ENCODE measurements at places on chromosomes 6 and 20.

- DNase-seq = peak; percentile 79
Observed at GRCh38 chr6:3732345-3733141, 19.0 kb downstream of the PXDC1 start.

DNA sequence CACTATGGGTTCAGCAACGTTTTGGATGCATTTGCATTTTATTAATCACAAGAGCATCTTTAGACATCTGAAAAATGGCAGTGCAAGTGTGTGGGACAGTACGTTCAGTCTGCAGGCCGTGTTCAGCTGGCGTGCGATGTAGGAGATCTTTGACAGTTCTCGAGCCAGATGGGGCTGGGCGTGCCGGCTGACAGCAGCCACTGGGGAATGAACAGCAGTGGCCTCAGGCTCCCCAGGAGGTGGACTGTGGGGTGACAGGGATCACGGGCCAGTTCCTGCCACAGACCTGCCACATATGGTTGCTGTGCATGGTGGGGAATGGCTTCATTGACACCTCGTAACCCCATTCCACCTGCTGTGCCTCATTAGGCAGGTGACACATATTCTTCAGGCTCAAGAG, 16.4 kb upstream of the MLN start:
- DNase-seq = no peak

GRCh38 chr20:38201356-38201755, 36.3 kb upstream of the TGM2 start:
- no peak for DNase-seq

DNA sequence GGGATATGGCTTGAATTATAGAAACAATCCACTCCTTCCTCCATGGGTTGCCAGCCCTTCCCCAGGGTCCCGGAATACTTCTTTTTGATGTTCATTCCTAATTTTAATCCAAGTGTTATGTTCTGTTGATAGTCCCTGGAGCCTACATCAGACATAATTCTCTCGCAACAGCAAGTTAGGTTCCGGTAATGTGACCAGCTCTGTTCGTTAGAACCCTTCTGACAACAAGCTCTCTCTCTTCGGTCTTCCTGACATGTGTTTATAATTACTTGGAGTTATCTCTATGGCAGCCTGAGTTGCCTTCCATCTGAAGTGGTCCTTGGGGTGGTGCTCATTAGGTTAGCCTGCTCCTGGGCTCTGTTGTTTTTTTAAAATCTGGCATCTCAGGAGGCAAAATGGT, 506.9 kb upstream of the JARID2 start:
- DNase-seq = no peak

- no peak for DNase-seq
Observed at GRCh38 chr6:107740496-107741190, 83.5 kb downstream of the SCML4 start.

DNA sequence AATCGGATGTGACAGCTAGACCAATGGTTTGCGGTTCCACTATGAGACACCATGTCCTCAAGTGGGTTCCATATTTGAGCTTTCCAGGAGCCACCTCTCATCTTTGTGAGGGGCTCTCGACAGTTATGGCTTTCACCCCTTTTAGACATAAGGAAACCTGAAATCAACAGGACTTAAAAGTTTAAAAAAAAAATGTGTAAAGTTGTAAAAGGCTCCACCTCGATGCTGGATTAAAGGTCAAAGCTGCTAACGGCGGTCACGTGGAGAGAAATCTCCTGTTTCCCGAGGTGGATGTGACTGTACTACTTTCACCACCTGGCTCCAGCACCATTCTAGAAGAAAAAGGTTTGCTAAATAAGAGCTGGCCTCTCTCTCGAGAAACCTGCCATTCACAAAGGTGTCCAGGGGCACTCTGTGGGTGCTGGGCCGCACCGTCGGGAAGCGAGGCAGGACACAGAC, 542 bp downstream of the ATP5F1E start:
- DNase-seq = no peak

DNA sequence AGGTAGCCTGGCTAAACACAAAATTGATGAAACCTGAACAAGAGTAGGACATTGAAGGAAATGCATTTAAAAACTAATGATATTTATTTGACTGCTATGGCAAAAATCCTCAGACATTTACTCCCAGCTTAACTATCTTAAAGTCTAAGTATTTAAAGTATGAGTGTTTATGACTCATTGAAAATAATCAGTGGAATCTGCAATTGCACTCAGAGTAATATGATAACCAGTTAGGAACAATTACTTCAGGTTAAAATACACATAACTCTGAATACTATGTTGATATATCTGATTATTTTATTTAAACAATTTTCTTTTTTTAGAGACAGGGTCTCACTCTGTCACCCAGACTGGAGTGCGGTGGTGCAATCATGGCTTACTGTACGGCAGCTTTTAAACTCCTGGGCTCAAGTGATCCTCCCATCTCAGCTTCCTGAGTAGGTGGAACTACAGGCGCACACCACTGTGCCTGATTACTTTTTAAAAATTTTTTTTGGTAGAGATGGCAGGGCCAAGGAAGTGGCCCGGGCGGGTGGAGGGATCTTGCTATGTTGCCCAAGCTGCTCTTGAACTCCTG, 43.9 kb downstream of the FILIP1 start:
- DNase-seq = no peak

DNA sequence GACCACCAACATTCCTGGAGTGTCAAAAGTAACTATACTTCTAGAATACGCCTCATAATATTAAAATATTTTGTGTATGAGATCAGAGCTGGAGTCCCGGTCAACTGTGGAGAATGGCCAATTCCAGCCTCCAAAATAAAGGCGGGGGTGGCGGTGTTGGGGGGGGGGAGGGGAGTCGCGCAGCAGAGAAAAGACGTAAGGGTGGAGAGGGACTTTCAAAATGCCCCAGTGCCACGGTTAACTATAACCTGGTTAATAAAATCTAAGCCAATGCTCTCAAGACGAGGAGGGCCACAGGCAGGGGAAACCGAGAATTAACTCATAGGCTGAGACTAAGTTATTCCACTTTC, 1.3 kb downstream of the NUP153 start:
- peak; percentile 51 for DNase-seq

DNA sequence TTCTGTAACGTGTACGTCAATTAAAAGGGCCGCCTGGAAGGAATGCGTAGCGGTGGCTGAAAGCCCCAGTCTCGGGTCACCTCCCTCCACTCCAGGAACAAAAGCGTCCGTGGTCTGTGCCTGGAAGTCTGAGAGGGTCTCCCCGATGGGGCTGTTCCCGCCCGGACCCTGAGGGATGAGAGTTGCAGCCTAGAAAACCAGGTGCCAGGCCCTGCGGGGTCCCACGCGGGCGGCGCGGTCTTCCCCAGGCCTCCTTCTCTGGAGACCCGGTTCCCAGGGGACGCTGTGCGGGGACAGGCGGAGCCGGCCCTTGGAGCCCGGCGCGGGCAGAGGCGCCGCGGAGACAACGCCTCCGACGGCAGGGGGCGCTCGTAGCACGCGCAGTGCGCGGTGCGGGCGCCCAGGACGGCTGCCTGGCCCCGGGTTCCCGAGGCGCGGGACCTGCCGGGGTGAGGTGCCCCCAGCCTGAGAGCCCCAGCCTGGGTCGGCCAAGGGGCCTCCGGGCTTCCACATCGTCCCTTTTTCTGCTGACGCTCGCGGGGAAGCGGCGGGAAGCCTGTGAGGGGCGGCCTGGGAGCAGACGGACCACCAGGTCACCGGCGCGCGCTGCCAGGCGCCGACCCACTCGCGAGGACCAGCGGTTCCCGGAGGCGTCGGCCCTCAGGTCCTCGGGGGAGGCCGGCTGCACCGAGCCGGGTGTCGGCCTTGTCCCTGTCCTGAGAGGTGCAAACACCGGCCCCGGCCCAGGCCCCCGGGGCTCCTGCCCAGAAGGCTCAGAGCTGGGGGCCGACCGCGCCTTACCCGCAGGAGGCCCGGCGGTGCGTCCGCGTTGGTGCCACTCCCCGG, 5.3 kb upstream of the FOXC1 start:
- peak; percentile 87 for DNase-seq
